ENCODE measurements at places on chromosomes 5 and 9.

DNA sequence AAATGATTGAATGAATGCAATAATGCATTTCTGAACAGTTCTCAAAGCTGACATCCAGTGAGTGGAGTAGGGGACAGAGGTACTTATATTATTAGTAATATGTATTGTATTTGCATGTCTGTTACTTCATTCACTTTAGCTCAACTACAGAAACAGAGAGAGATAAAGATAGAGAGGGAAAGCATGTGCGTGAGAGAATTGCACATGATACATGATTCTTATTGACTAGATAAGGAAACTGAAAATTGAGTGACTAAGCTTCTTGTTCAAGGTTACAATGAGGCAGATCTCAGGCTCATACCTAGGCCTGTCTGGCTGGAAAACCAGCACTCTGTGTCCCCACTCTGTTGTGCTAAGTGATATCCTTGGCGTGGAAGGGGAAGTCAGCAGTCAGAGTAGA, 337.7 kb upstream of the KLF4 start:
- DNase-seq: no peak

DNA sequence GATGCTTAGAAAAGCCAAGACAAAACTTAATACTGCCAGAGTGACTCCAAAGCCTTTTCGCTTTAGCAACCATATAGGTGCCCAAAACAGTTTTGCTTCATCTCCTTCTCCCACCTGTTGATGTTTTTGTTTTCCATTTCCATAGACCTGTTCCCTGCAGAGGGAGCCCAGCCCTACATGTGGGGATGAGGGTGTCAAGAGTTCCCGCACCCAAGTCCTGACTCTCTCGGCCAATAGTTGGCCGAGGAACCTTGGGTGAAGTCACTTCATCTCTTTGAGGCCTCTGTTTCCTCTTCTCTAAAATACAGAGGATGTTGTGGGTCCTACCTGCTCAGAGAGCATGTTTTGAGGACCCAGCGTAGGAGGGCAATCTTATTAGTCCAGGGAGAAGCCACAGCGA, 38.5 kb upstream of the LCP2 start:
- no peak for DNase-seq

GRCh38 chr5:142783601-142784341, 13.6 kb downstream of the ARHGAP26 start:
- peak; percentile 60 for DNase-seq

GRCh38 chr5:136030956-136031611, 2.3 kb downstream of the TGFBI start:
- DNase-seq: no peak

GRCh38 chr5:175444060-175444904, at the start of gene DRD1:
Gene DRD1 (minus strand): TSS chr5:175444182. CDS start chr5:175443099, 1,083 bp downstream.
- DNase-seq: peak; percentile 21
